ENCODE measurements at places on chromosomes 11 and 22. TPM values are rescaled to one million over a fixed set of nuclear protein-coding genes. Genes with fewer than 3 reads are reported as not detected.
A peak's percentile ranks its signal among the peaks of the same experiment; 100 is the strongest.

- DNase-seq, result peak; percentile 73
These were observed 23.2 kb upstream of the SESN3 start for GRCh38 chr11:95254131-95254704.

DNA sequence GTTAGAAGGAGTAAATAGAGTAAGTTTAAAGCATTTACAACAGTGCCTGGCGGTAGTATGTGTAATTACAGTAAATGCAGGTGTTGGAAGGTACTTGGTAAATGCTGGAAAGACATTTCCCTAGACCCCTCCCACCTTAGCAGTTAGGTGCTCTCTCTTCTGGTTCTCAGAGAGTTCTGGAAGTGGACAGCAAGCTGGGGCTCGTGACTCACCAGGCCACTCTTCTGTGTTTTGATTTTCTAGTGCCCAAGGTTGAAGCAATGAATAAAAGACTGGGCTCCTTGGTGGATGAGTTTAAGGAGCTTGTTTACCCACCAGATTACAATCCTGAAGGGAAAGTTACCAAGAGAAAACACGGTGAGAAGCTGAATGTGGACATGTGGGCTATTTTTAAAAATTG is 27.6 kb downstream of the SNU13 start:
- no peak for DNase-seq

The LSP1 gene
- polyA plus RNA-seq, result not detected

DNA sequence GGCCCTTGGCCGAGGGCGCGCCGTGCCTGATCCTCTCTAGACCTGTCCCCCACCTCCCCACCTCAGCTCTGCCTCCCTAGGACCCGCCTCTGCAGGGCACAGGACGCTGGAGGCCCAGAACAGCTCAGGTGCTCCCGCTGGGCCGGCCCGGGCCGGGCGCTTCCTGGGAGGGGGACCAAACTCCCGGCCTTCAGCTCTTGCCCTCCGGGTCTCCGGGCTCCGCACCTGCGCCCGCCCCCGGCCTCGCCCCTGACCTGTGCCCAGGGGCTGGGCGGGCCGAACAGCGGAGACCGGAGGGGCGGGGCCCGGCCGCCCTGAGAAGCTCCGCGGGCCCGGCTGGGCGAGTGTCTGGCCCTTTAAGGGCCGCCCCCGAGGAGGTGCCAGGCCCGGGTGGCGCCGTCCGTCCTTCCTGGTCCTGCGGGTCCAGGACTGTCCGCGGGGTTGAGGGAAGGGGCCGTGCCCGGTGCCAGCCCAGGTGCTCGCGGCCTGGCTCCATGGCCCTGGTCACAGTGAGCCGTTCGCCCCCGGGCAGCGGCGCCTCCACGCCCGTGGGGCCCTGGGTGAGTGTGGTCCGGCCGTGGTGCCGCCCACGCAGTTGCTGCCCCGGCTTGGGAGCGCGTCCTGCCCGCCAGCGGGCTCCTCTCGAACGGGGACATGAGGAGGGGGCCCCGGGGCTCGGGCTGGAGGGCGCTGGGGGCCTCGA is at the start of gene SSH3:
Gene SSH3 (plus strand): TSS at position 399 of the 703 bp plus-strand sequence. CDS start 96 bp downstream, at position 495.
- DNase-seq, result no peak

DNA sequence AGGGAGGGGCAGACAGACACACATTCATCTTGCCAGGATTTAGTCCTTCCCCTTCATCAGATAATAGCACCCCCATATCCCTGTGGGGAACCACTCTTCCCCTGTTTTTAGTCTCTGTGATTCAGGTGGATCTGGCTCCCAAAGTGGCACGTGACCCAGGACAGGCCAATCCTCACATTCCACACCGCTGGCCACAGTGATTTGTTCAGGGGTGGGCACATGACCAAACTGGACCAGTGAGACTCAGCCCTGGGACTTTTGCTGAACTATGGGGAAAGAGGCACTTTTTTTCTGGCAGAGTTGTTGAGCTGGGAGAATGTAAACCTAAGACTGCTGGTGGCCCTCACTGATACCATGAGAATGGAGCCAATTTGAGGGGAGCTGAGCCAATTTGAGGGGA is 19.1 kb upstream of the KCNJ11 start:
- no peak for DNase-seq

DNA sequence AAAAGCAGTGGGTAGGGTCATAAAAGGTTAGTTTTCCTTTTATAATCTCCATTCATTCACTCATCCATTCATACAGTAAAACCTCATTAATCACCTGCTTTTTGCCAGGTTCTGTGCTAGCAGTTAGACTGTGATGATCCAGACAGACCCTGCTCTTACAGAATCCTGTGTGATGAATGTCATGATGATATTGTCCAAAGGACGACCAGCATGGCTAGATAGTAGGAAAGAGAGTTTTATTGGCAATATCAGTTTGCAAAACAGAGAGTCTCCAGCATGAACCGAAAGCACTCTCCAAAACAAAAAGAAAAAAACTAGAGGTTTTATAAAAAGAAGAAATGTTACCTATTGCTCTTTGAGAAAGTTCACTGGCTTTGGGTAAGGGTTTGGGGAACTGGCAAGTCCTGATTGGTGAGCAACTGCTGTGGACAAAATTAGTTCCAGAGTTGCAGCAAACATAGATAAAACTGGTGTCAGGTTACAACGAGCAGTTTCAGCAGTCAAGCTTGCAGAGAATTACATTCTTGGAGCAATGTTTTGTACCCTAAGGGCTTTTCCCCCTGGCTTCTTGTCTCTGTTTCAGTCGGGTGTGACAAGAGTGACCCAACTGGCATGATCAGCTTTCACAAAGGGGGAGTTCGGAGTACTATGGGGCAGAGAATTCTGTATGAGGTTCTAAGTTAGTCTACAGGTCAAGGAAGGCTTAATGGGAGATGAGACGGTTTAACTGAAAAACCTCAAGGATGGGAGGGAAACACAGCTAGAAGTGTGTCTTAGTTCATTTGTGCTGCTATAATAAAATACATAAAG is 58.3 kb downstream of the HSD17B12 start:
- DNase-seq, result peak; percentile 65

- no peak for DNase-seq
These were observed 532 bp downstream of the BET1L start for GRCh38 chr11:206526-207207.

The SPDYC gene
- polyA plus RNA-seq, result not detected

The ZBTB16 gene
- not detected for polyA plus RNA-seq

DNA sequence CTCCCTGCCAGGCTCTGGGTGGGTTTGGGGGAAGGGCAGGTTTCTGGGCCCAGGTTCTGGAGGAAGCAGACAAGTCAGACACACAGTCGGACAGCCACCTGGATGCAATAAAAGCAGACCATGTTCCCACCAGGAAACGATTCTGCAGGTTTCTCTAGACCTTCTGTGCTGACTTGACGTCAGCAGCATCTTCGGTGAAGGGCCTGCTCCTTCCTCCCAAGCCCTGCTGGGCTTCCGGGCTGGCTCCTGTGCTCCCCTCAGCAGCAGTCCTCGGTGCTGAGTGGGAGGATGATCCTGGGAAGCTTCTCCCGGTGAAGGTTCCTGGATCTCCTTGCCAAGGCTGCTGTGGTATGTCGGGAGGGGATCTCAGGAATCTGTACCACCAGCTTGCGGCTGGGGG is 240.0 kb downstream of the GRIK4 start:
- DNase-seq, result no peak

DNA sequence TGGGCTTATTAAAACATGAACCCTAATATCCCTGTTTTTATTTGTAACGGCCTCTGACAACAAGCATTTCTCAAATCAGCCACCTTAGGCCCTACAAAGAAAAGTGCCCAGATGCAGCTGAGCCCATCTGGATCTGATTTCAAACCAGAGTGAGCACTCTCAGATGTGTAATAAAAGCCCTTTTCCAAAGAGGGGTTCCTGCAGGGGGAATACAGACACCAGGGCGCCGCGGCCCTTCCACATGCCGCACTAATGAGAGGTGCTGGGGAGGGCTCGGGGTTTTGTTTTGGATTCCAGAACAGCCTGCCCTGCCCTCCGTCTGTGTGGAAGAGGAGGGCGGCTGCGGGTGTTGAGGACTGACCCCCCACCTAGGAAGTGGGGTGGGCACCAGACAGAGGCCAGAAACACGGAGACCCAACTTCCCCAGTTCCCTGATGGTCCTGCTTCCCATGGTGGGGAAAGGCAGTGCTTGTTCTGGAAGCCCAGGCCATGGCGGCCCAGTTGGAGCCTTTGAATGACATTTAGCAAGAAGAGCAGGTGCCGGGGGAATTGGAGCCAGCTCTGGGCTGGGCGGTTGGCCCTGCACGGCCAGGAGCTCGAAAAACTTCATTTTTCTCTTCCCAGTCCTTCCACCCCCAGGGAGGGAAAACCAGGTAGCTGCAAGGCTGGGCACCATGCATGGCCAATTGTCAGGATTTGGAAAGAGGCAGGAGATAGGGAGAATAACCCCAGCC is 63.7 kb downstream of the MACROD1 start:
- no peak for DNase-seq

- DNase-seq, result no peak
These were observed 29.0 kb upstream of the NELL1 start for GRCh38 chr11:20640401-20640800.

DNA sequence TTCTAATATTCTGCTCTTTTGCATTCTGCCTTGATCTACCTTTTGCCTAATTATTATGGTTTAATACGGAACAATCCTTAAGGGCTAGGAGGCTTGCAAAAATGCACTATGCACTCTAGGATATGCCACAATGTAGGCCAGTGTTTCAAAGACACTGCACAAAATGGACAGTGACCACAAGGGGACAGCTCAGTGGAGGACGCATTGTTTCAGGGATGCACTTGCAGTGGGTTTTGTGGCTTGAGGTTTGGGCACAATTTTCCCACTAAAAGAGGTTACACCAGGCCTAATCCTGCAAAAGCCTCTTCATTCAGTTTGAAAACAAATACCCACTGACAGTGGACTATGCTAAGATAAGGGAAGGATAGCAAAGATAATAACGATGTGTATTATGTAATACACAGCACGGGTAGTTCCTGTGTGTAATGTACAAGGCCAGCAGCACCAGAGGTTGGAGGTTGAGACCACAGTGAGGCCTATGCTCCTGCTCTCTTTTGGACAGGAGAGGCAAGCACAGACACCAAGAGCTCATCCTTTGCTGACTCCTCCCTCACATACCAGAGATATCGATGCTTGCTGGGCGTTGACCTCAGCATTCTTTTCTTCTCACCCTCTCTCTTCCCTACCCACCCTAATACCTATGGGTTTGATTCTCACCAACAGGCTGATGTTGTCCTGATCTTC is 12.7 kb downstream of the MAP6 start:
- no peak for DNase-seq
